Epithelial cell of prostate (primary cell): ENCODE measurements at places on chromosomes 6 and 20.

GRCh38 chr20:59469267-59470252 lies 134.8 kb upstream of the PHACTR3 start:
- no peak for DNase-seq

DNA sequence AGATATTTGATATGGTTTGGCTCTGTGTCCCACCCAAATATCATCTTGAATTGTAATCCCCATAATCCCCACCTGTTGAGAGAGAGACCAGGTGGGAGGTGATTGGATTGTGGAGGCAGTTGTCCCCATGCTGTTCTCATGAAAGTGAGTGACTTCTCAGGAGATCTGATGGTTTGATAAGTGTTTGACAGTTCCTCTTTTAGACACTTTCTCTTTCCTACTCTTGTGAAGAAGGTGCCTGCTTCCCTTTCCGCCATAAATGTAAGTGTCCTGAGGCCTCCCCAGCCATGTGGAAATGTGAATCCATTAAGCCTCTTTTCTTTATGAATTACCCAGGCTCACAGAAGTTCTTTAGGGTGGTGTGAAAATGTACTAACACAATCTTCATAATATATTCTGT lies 1404.0 kb upstream of the ADGRB3 start:
- DNase-seq: no peak

DNA sequence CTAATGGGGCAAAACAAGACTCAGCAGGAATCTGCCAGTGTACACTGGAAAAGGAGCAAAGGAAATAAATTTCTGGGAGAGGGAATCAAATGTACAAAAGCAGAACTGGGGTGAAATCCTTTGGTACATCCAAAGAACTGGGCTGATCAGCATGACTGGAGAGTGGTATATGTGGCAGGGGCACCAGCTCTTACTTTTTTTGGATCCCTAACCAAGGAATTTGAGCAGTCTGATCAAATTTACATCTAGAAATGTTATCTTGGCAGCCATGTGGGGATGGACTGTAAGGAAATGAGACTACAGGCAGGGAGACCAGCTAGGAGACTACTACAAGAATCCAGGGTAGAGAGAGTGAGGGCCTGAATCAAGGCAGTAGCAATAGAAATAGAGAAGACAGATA lies 1.2 kb upstream of the ZSCAN31 start:
- DNase-seq: no peak

GRCh38 chr20:33796907-33797544 lies 14.1 kb upstream of the CHMP4B start:
- DNase-seq: peak; percentile 16

DNA sequence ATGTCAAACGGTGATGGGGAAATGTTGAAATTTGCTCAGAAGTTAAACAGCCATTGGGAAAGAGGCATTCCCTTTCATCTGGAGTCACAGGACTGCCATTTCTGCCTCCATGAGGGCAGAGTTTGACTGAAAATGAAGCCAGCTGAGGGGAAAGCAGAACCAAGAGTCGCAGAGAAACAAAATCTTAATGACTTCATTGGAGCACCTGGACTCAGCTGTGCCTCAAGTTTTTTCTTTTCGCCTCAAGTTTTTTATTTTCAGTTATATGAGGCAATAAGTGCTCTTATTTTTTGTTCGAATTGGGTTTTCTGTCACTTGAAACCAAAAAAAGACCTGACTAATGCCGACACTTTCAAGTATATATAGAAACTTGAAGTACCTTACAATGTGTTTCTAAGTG lies 161.3 kb downstream of the PKHD1 start:
- no peak for DNase-seq

DNA sequence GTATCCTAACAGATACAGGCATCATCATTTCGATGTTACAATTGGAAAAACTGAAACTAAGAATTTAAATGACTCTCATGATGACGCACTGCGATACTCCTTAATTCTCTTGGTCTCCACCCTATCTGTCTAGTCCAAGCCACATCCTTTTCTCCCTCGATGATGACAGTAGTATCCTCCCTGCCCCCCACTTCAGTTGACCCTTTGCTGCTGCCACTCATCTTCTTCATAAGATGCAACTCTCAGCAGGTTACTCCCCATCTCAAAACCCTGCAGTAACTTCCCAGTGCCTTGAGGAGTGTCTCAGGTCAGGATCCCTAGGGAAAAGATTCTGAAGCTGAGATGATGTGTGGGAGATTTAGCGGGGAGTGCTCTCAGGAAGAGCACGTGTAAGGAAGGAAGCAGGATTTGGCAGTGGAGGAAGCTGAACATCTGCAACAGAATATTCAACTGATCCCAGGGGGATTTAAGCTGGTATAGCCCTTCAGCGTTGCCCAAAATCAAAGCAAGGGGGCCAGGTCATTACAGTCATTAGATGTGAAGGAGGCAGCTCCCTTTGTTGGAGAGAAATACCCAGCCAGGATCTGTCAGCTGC lies 16.1 kb downstream of the JPH2 start:
- no peak for DNase-seq

GRCh38 chr6:70277470-70277869 lies 25.4 kb downstream of the COL9A1 start:
- DNase-seq: no peak

GRCh38 chr20:1940581-1940980 lies 45.4 kb downstream of the SIRPA start:
- no peak for DNase-seq

GRCh38 chr20:16206817-16207216 lies 366.4 kb downstream of the KIF16B start:
- no peak for DNase-seq

DNA sequence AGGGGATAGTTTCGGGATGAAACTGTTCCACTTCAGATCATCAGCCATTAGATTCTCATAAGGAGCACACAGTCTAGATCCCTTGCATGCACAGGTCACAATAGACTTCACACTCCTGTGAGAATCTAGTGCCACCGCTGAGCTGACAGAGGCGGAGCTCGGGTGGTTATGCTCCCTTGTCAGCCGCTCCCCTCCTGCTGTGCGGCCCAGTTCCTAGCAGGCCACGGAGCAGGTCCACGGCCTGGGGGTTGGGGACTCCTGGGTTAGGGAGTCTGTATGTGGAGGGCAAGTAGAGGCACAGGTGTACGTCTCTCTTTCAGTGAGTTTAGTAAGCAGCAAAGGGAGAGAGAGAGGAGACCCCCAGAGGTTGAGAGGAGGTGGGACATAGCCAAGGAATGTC lies 30.5 kb upstream of the MDFI start:
- no peak for DNase-seq
